RPMI7951 (cell line): ENCODE measurements at places on chromosomes 7 and 10. TPM values are rescaled to one million over a fixed set of nuclear protein-coding genes. Genes with fewer than 3 reads are reported as not detected.

JCAD gene
- total RNA-seq = 0.49 and 1.2 TPM in 2 replicates

HYCC1 gene
- 120 and 150 TPM in 2 replicates for total RNA-seq

EBLN1 gene
- not detected in 2 replicates for total RNA-seq

PRF1 gene
- not detected in 2 replicates for total RNA-seq

CPA5 gene
- total RNA-seq = 0.12 and 0.20 TPM in 2 replicates
